ENCODE measurements at places on chromosomes 5 and 9.

GRCh38 chr5:109656829-109657228 is 32.9 kb upstream of the MAN2A1 start:
- DNase-seq, result peak; percentile 71

DNA sequence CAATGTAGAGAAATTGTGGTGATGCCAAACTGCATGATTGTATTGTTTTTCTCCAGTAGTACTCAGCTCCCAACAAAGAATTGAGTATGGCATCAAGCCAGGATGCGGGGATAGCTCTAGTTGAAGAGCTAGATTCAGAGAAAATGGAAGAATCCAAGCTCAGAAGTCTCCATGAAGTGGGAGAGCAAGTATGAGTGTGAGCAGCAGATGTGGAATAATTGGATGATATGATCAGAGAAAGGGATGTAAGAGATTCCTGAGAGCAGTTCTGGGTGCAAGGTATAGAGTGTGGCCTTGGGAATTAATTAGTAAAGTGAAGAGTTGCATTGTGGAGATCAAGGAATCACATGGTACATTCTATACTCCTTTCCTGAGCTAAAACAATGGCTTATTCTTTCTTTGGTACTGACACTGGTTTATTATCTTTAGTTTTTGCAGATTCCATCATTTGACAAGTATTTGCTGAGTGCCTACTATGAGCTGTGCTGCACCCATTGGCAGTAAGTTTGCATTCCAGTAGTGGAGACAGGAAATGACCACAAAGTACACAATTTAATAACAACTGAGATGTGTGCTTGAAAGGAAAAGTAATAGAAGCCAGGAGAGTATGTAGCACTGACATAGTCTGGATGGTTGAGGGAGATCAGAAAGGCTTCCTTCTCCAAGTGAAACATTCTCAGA is 177.1 kb downstream of the CPLANE1 start:
- DNase-seq, result no peak

DNA sequence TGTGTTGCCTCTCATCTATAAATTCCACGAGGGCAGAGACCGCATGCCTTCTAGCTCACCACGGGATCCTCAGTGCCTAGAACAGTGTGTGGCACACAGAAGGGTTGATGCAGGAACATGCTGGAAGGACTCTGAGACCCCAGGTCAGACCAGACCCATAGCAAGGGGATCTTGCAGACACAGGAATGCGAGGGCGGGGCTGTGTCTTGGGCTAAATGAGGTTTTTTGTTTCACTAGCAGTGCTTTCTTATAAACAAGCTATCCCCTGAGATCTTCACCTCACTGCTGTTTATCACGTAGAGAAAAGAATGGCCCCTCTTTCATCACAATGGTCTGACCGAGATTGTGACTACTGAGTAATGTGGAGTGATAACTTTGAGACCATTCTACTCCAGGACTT is 122.4 kb downstream of the IRX2 start:
- DNase-seq, result no peak

DNA sequence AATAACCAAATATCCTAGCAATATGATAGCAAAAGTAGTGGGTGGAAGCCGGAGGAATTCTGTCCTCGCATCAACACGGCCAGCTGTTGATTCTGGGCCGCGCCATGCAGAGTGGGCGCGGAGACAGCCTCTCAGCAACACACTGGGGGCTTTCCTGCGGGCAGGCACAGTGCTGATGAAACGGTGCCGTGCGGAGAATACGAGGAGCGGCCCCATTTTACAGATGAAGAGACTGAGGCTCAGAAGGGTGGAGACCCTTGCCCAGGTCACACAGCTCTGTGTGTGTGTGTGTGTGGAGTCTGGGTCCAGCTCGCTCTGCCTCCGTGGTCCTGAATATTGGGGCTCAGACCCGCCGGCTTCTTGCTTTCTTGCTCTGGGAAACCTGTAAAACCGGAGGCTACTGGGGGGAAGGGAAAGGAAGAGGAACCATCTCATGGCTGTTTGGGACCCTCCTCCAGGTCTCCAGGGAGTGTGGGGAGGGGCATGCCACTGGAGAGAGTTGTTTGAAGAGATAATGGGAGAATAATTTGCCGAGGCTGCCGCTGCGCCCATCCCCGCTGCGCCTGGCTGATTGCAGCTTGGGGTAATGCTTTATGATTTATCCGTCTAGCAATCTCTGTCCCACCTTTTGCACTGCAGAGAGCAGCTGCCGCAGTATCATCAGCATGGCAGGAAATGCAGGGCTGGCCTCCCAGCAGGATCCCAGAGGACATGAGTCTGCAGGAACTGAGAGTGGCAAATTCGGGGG is 36.6 kb downstream of the NCS1 start:
- no peak for DNase-seq

DNA sequence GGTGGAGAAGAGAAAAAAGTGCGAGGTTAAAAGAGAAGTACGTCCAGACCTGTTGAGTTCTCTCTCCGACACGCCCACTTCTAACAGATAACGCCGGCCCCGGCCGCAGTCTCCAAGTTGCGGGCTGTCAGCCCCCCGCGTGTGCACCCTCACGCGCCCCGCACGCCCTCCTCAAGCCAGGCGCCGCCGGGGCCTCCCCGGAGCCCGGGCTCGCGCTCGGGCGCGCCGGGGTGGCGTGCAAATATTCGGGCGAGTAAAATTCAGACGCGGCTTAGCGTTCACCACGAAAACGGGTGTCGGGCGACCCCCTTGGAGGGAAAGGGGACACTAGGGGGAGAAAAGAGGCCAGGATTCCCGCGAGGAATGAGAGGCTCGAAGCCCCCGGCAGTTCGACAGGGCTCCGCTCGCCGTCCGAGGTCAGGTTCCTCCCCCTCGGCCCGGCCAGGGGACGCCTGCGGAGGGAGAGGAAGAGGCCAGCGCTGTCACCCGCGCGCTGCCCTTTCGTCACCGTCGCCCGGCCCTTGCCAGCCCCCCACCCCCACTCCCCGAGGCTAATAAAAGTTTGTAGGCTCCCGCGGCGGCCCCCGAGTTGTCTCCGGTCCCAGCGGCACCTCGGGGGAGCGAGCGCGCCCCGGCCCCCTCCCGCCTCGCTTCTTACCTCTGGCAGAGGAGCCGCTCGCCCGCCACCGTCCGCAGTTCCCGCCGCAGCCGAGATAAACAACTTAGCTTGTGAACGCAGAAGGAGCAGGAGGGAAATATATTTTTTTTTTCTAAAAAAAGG is 743 bp downstream of the NR3C1 start:
- peak; percentile 59 for DNase-seq

GRCh38 chr9:93480728-93481324 is 27.4 kb upstream of the FAM120AOS start:
- DNase-seq, result no peak

DNA sequence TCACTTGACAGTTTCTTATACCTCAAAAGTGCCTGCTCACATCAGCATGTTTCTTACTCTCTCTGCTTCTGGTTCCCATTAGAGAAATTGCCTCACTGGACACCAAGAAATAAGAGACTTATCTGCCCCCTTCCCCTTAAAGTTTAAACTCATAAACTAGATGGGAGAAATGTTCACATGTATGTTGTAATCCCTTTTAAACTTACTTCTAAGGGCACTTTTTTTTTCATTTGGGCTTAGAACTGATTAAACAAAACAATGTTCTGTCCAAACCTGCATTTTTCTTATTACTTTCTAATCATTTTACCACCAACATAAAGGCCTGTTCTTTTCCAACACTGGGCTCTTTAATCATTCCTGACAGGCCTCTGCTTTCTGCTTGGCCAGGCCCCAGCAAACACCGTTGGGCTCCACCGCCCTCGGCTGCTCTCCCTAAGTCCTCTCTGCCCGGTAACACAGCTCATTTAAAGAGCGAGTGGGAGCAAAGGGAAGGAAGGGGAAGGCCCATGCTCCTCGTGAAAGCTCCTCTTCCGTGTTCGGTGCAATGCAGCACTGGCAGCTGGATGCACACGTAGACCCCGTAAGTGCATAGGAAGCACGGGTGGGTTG is 53.4 kb downstream of the ROR2 start:
- no peak for DNase-seq

- no peak for DNase-seq
Measured at GRCh38 chr5:116922532-116922931, 347.9 kb upstream of the SEMA6A start.

DNA sequence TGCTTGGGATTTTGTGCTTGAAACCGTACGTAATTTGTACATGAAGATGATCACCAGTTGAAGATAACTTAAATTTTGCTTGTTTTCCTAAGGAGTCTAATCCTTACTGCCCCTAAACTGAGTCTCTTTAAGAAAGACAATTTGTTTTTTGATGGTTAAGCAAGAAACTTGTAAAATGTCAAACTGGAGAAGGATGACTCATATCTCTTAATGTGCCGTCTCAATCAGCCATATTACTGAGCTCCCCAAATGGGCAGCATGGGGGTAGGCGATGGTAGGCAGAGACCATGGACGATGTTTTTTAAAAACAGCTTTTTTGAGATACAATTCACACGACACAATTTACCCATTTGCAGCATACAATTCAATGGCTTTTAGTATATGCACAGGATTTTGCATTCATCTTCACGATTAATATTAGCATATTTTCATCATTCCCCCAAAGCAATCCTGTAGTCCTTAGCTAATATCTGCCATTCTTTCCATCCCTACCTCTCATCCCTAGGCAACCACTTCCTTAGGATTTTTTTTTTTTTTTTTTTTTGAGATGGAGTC is 14.3 kb downstream of the ARHGAP26 start:
- DNase-seq, result no peak

- DNase-seq, result no peak
Measured at GRCh38 chr5:10065428-10066000, 184.2 kb downstream of the ATPSCKMT start.

DNA sequence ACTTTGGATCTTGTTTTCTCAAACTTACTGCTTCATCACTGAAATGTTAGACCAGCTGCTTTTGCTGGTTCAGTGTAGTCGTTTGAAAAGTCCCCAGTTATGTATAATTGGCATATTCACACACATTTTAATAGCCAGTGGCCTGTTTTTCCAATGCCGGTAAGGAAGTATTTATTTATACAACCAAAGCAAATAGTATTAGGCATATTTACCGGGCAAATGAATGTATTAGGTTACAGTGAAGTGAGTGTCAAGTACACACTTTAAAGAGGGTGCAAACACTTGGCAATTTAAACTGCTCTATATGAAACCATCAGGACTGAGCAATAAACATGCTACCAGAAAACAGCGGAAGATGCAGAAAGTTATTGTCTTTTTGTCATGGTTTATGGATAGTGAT is 242.9 kb downstream of the MCTP1 start:
- DNase-seq, result no peak

- no peak for DNase-seq
Measured at GRCh38 chr5:50709471-50709870, 43.0 kb downstream of the PARP8 start.

DNA sequence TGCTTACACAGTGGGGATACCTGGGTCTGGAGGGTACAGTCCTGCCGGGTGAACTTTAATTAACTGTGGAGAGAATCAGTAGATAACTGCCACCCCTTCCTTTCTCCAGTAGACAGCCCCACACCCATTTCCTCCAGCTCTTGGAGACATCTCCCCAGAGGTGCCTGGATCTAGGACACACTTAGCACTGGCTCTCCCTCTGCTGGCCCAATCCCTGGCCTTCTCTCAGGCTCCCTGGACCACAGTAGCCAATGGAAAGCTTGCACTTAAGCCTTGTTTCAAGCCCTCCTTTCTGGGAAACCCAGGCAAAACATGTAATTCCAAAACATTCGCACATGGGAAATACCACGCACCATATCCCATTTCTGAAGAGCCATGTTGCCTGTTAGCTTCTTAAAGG is 169.2 kb upstream of the GAS1 start:
- DNase-seq, result no peak

GRCh38 chr5:78291687-78292086 is 2.8 kb downstream of the AP3B1 start:
- no peak for DNase-seq

GRCh38 chr5:111461934-111462333 is 50.4 kb downstream of the STARD4 start:
- DNase-seq, result no peak

DNA sequence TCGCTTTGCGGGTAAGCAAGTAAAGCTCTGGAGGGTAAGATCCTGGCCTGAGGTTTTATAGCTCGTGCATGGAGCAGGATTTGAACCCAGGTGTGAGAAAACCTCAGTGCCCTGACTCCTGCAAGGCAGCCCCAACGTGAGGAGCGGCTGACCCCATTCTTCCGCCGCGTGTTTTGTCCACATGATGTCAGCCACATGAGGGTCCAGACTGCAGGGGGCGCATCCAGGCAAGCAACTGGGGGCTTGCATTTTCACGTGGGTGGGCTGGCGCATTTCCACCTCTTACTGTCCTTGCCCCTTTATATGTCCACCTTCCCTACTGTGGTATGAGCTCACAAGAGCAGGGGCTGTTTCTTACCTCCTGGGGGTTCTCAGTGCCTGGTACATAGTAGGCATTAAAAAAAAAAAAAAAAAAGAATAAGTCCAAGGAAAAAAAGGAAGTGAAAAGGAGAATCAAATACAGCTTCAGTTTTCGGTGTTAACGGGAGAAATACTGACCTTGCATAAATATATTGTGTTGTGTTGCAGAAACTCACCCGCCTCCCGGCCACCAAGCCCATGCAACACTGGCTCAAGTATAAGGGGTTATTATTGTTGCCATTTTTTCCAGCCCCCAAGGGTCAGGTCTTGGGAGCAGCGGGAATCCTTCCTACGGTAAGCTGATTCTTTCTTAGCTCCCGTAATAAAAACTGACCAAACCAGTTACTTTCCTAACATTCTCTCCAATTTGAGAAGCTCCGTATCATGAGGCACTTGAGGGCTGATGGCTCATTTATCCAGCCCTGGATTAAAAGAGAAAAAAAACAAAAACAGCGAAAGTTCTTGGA is 15.0 kb downstream of the TLX3 start:
- no peak for DNase-seq

GRCh38 chr5:61182449-61182848 is 20.2 kb upstream of the SMIM15 start:
- DNase-seq, result no peak

- no peak for DNase-seq
Measured at GRCh38 chr5:56983593-56984361, 31.9 kb upstream of the MIER3 start.

DNA sequence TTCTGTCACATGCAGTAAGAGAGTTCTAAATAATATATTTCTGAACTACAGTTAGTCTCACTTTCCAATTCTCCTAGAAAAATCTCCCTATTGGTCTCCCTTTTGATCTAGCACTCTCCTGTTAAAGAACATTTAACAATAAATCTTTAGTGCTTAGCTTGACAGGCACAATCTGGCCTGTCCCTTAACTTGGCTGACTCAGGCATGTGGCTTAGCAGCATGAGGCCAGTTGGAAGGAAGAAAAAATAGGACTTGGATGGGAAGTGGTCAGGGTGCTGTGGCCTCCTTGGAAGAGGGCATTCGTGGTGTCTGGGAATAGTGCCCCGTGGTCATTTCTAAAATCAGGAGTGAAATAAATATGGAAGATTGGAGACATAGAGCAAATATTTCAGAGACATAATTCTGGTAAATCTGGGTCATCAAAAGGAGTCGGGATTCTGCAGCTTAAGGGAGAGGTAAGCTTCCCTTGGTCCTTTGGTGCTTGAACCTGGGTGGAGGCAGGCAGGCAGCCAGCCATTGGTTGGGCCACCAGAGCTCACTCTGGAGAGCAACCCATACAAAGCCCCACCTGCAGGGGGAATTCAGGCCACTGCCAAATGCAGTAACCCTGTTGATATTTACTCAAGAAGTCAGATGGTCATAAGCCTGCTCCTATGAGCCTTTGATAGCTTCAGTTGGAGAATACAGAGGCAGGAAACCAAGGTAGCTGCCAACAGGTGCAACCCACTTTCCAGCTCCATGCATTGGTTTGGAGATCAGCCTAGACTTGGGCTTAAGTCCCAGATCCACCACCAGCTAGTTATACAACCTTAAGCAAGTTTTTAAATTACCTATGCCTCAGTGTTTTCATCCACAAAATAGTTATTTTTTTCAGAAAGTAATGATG is 28.8 kb upstream of the TLE4 start:
- DNase-seq, result no peak
